Lung microvascular endothelial cell (primary cell): ENCODE measurements at places on chromosomes 2 and 18.

DNA sequence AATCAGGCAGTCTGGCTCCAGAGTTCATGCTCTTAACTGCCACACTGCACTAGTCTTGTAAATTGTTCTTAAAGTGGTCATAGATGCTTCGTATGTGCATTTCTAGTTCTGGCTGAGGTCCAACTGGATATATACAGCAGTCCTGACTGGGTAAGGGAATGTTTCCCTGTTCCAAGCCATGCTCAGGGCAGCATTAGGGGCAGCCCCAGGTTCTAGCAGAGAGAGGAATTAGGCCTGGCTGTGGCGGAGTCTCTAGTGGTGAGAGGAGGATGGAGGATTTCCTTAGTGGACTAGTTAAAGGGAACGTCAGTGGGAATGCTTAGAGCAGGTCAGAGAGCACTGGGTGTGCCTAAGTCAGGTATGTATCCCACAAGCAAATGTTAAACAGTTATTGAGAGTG is 28.0 kb downstream of the UBE2E3 start:
- no peak for DNase-seq

DNA sequence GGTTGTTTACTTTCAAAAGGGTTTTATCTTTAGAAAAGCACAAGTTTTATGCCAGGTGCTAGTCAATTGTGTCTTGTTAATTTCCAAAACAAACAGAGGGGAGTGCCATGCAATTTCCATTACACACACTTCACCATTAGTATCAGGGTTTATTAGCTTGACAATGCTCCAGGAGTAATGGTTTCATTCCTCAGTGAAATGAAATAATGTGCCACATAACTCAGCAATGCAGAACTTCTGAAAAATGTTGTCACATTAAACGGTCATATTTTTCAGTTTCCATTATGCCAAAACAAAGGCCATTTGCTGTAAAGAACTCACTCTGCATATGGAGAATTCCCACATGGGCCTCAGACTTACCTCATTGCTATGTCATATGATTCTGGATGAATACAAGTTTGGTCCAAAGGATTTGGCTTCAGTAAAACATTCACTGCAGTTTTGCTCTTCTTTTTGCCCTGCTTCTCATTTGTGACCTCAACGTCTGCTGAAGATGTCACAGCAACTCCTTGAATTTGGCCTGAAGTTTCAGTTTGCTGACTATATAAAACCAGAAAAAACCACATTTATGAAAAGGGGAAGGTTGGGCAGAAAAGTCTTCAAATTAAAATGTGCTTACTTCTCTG is 198.2 kb downstream of the SRBD1 start:
- no peak for DNase-seq

DNA sequence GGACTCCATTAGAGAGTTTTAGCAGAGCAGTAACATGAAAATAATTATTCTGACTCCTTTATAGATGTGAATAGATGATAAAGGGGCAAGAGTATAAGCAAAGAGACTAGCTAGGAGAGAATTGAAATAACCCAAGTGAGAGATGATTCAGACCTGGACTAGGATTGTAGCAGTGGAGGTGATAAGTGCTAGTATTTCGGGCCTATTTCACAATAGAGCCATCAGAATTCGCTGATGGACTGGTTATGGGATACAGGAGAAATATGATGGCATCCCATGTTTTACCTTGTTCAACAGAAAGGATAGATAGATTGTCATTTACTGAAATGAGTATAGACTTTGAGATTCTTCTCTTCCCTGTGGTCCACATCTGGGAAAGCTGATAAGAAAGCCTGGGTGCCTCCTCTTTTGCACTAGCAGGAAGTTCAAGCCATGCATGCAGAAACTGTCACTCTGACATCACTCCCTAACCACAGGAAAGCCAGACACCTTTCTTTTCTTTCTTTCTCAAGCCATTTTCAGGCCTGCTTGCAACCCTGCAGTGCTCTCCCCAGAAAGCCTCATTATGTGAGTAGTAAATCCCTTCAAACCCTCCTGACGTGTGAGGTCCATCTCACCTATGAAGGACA is 25.3 kb downstream of the DYNAP start:
- no peak for DNase-seq

DNA sequence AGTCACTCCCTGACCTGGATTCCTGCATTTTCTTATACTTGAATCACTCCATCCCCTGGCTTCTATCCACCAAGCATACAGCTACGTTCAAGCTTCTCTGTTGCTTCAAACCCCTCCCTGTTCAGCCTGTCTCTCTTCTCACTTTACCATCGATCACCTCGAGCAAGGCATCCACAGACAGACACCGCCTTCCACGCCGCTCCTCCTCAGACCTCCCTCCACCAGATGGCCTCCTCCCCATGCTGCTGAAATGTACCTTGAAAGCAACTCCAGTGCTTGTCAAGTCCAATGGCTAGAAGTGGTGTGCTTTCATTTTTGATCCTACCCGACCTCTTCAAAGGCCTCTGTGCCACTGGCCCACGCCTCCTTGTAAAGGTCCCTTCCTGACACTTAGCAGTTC is 131.3 kb upstream of the ACAA2 start:
- DNase-seq = no peak

- DNase-seq = no peak
Measured at GRCh38 chr2:174597345-174598047, at the start of gene WIPF1. WIPF1 (minus strand) TSS chr2:174597804; CDS start chr2:174585573, 12,231 bp downstream.

GRCh38 chr2:146661473-146662096 is 1183.2 kb upstream of the ACVR2A start:
- DNase-seq = peak; percentile 43

DNA sequence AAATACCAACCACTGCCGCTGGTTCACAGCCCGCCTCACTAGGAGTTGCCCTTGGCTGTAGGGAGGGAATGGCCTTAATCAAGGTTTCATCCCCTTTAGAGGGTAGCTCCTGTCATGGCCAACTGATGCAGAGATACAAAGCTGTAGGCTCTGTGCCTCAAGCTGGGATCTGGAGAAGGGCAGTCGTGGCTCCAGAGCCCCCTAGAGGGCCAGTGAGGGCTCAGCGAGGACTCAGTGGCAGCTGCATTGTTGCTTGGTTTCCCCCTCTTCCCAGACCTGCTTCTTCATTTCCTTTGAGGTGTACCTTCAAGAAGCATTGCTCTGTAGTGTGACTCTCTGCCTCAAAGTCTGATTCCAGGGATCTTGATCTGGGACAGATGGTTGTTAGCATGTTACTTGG is 302.1 kb downstream of the LPIN1 start:
- DNase-seq = no peak

DNA sequence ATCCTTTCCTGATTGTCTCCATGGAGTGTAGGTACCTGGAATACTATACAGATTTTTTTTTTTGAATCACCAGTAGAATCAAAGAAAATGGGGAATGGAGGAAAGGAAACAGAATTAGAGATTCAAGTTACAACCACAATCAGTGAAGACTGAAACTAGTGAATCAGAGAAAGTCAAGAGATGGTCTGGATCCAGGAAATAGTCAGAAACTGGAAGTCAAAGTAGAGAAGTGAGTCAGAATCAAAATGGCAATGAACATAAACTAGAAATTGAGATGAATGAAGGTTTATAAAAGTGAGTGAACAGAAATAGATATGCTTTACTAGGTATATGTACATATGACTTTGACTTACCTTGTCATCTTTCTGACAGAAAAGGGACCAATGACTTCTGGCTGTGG is 579.0 kb downstream of the PLCL1 start:
- DNase-seq = no peak

- DNase-seq = no peak
Measured at GRCh38 chr18:57320603-57321002, 31.8 kb upstream of the ST8SIA3 start.

- DNase-seq = no peak
Measured at GRCh38 chr2:111029181-111029927, 91.4 kb upstream of the BCL2L11 start.

DNA sequence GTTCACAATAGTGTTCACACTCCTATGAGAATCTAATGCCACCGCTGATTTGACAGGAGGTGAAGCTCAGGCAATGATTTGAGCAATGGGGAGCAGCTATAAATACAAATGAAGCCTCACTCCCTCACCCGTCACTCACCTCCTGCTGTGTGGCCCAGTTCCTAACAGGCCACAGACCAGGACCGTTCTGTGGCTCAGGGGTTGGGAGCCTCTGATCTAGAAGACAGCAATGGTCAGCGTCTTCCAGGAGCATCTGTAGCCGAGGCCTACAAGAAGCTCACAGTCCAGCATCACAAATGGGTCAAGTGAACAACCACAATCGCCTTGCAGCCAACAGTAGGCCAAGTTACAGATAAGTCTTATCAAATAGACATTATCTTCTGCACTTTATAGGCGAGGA is 110.0 kb upstream of the SLC66A3 start:
- DNase-seq = no peak
